ENCODE measurements at places on chromosomes 1 and 21. TPM values are rescaled to one million over a fixed set of nuclear protein-coding genes. Genes with fewer than 3 reads are reported as not detected.

The NPHS2 gene
- total RNA-seq = not detected

The AK5 gene
- 1.2 TPM for total RNA-seq

The MFSD2A gene
- total RNA-seq = 4.1 TPM

The CHI3L2 gene
- 27.0 TPM for total RNA-seq

The TRIM33 gene
- 43.4 TPM for total RNA-seq

The CDC20 gene
- 232 TPM for total RNA-seq
